Neural crest cell (in vitro differentiated cells): ENCODE measurements at places on chromosomes 2 and 18.

- H3K4me3 ChIP-seq, result peak overlapping the region; percentile 89
- H3K27ac ChIP-seq, result no peak overlapping the region
- no peaks in the 10 kb centered on the region for H3K27me3 ChIP-seq
- DNase-seq, result no peak
- H3K4me1 ChIP-seq, result peaks cover 21% of the 10 kb centered on the region
- H3K36me3 ChIP-seq, result peaks cover 8% of the 10 kb centered on the region
Measured at GRCh38 chr18:55893948-55894347, 306.0 kb upstream of the TCF4 start.

GRCh38 chr2:139077099-139077737 lies 297.0 kb upstream of the NXPH2 start:
- H3K27ac ChIP-seq, result no peak overlapping the region
- no peaks in the 10 kb centered on the region for H3K36me3 ChIP-seq
- no peaks in the 10 kb centered on the region for H3K4me1 ChIP-seq

GRCh38 chr2:133657591-133657990 lies 89.3 kb upstream of the NCKAP5 start:
- peaks cover 8% of the 10 kb centered on the region for H3K36me3 ChIP-seq
- DNase-seq, result no peak
- H3K4me1 ChIP-seq, result peaks cover 42% of the 10 kb centered on the region
- peak overlapping the region; percentile 9 for H3K27ac ChIP-seq

GRCh38 chr2:42464631-42465030 lies 29.2 kb downstream of the KCNG3 start:
- H3K27ac ChIP-seq, result no peak overlapping the region
- H3K4me1 ChIP-seq, result no peaks in the 10 kb centered on the region
- H3K36me3 ChIP-seq, result no peaks in the 10 kb centered on the region
- H3K4me3 ChIP-seq, result no peak overlapping the region
- no peak for DNase-seq
- peaks cover under 1% of the 10 kb centered on the region for H3K27me3 ChIP-seq

- H3K4me3 ChIP-seq, result no peak overlapping the region
- peaks cover 8% of the 10 kb centered on the region for H3K4me1 ChIP-seq
- no peak for DNase-seq
- no peaks in the 10 kb centered on the region for H3K36me3 ChIP-seq
- H3K27ac ChIP-seq, result no peak overlapping the region
- no peaks in the 10 kb centered on the region for H3K27me3 ChIP-seq
Measured at GRCh38 chr18:22098563-22098989, 70.8 kb upstream of the GATA6 start.
